ENCODE measurements at places on chromosomes 5 and 9. TPM values are rescaled to one million over a fixed set of nuclear protein-coding genes. Genes with fewer than 3 reads are reported as not detected.
A peak's percentile ranks its signal among the peaks of the same experiment; 100 is the strongest.

SPOCK1 gene
- 1.4 TPM for total RNA-seq

DNA sequence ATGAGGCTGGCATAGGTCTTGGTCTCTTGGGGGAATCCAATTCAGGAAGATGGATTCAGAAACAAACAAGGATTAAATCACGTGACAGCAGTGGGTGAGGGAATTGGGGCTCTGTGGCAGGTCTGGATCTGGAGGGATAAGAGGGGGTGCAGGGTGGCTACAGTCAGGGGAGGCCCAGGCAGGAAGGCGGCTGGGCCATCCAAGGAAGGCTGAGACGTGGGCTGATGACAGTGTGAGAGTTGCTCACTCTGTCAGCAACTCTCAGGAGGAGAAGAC lies 65.8 kb upstream of the COL5A1 start:
- DNase-seq, result no peak

- DNase-seq, result no peak
Observed at GRCh38 chr5:42090162-42090561, 165.1 kb downstream of the FBXO4 start.

DNA sequence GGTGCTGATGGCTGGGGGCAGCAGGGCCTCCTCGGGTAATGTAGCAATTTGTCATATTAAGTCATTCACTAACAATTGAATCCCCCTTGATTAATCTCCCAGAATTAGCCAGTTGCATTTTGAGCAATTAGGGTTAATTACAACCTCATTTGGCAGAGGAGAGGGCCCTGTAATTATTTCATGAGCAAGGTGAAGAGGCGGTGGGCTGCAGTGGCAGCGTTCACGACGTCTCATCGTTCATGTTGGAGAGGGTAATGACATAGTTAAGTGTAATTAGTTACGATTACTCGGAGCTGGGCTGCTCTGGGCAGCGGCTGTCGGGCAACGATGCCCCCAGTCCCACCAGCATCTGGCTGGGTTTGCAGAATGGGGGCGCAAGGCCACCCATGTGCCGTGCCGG lies 46.0 kb downstream of the NEK6 start:
- no peak for DNase-seq

GRCh38 chr5:112146323-112147226 lies 272.5 kb downstream of the EPB41L4A start:
- DNase-seq, result no peak

RAI14 gene
- total RNA-seq, result 65.4 TPM

TRIM52 gene
- total RNA-seq, result 1.9 TPM

GPR21 gene
- not detected for total RNA-seq

SLC34A3 gene
- total RNA-seq, result 0.03 TPM

HMCN2 gene
- 5.2 TPM for total RNA-seq

- no peak for DNase-seq
Observed at GRCh38 chr9:91623004-91623403, 199.4 kb upstream of the NFIL3 start.

DNA sequence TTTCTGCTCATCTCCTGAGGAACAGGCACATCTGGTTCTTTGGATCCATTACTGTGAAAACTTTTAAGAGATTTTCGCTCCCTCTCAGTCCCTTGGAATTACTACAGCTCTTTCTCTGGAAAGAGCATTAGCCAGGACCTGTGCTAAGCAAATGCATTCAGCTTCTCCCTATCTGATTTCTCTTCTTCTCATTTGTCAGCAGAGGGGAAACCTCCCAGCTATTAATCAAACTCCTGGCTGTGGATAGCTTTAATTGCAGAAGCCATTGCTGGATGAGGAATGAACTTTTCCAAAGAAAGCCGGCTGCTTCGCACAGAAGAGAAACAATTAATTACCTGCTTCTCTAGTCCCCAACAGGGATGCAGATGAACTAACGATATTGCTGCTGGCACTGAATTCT lies 37.9 kb downstream of the TLR4 start:
- no peak for DNase-seq

PCDHB11 gene
- 0.18 TPM for total RNA-seq

GRCh38 chr9:103985077-103985476 lies 109.0 kb upstream of the SMC2 start:
- no peak for DNase-seq

DNA sequence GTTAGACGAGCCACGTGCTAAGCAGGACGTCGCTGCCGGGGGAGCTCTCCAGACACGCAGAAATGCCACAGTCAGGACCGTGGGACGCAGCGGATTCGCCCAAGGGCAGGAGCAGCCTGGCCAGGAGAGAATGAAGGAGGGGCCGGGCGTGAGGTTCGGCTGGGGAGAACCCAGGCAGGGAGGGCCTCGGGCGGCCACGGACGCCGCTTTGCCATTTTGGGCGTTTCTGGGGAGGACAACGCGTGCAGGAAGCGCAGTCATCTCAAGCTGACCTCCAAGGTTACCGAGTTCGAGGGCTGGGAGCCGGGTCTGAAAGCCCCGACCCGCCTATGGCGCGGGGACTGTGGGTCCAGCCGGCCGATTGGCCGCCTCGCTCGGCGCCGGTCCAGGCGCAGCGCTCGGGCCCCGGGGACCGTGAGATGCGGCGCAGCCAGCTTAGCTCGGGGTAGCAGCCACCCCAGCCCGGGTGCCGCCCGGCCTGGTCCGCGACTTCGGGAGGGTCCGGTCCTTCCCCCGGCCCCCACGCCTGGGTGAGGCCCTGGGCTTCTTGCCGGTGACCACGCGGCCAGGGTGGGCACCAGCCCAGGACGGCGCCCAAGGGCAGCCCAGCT lies 760 bp upstream of the MAN1B1 start:
- DNase-seq, result peak; percentile 85

GRCh38 chr5:31270396-31270795 lies 76.9 kb downstream of the CDH6 start:
- DNase-seq, result peak; percentile 13

DNA sequence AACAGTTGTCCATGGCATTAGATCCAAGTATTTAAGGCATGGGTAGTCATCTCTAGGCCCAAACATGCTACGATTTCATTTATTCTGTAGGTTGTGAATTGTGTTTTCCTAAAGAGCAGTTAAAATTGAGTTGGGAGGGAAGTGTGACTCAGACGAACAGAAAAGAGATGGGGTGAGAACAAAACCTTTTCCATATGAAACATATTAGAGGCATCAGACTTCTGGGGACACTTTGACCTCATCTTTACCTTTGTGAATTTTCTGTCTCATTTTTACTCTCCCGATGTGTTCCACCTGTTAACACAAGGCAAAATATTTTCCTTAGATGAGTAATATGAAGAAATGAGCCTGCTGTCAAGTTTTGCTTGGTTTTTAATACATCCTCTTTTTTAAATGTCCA lies 181.3 kb downstream of the ESM1 start:
- no peak for DNase-seq

DNA sequence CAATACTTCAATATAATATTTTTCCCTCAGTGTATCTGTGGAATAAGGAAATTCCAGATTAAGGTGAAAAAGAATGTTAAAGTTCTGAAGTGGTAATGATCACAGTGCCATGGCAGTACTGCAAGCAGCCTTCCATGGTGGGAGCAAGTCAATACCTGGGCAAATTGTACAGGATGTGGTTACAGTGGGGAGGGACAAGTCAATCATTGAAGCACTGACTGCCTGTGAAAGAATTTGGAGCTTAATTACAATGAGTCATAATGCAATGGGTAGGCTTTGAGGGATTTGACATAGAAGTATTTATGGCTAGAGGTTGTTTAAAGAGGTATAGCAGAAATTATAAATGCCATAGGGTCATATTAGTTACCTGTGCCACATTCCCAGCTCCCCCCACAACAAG lies 786.5 kb upstream of the ACO1 start:
- no peak for DNase-seq

DNA sequence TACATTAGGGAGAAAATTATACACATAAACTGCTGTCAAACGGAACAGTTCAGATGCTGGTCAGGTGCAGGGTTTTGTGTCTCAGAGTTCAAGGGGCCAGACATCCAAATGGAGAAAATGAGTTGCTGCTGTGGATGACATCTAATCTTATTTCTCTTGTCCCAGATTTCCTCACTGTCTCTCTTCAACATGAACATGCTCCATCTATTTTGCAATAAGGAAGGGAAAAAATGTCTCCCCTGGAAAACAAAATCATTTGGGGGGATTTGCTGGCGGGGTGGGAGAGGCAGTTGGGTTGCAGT lies 51.2 kb downstream of the SHB start:
- DNase-seq, result no peak

DNA sequence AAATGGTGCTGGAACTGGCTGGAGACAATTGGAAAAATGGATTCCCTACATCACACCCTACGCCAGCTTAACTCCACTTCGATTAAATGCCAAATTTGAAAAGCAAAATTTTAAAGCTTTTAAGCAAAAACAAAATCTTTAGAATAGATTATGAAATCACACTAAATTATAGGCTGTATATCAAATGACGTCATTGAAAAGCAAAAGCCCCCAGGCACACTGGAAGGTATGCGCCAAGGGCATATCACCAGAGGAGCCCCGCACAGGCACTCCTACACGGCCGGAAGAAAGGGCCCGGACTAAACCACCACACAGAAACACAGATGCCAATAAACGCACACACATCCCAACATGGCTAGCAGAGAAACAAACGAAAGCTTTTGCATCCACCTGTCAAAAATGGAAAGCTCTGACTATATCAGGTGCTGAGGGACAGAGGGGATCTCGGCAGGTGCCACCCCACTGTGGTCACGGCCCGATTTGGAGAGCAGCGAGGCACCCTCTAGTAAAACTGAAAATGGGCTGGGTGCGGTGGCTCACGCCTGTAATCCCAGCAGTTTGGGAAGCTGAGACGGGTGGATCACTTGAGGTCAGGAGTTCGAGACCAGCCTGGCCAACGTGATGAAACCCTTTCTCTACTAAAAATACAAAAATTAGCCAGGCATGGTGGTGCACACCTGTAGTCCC lies 17.0 kb upstream of the MXD3 start:
- DNase-seq, result peak; percentile 20

CCDC152 gene
- total RNA-seq, result 6.6 TPM

SPINK13 gene
- not detected for total RNA-seq

- no peak for DNase-seq
Observed at GRCh38 chr5:19891658-19892057, 96.3 kb downstream of the CDH18 start.

GRCh38 chr9:27800692-27801370 lies 227.6 kb upstream of the C9orf72 start:
- DNase-seq, result no peak

- DNase-seq, result no peak
Observed at GRCh38 chr5:116063950-116064349, 20.9 kb upstream of the COMMD10 start.

INSL6 gene
- total RNA-seq, result not detected

PPP1R26 gene
- total RNA-seq, result 58.8 TPM

DNA sequence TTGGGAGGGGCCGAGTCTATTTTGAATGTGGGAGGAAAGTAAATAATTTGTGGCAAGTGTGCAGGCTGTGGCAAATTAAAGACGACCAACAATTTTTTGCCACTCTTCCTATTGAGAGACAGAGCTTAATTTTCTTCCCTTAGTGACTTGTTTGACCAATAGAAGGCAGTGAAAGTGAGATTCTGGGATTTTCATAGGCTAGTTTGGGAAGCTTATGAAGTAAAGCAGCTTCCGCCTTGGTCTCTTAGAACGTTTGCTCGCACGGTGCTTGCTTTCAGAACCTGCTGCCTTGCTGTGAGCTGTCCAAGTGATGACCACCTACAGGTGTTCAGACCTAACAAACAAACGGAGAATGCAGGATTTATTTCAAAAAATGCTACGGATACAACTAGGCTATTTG lies 6.7 kb upstream of the OR1N2 start:
- DNase-seq, result no peak

DNA sequence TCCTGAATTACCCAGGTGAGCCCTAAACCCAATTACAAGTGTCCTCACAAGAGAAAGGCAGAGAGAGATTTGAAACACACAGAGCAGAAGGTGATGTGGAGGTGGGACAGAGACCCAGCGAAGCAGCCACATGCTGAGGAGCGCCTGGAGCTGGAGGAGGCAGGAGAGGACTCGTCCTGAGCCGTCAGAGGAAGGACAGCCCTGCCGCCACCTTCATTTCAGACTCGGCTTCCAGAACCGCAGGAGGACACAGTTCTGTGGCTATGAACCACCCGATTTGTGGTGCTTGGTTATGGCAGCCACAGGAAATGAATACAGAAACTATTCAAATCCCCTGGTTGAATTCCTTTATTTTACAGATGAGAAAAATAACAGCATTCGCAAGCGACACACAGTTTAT lies 16.4 kb upstream of the FBP1 start:
- no peak for DNase-seq

DNA sequence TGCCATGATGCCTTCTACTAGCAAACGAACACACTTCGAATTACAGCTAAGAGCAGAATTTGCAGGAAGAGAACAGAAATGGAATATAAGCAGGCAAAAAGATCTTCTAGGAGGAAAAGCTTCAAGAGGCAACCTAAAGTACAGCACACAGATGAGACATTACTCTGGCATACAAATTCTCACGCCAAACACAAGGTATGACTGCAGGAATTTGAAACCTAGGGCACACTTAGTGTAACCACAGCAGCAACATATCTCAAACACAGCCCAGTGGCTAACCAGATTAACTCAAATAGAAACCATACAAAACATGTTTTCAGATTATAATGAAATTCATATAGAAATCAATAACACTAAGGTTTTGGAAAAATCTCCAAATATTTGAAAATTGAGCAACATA lies 481.0 kb upstream of the RGMB start:
- DNase-seq, result no peak

AQP3 gene
- 2.6 TPM for total RNA-seq

- DNase-seq, result no peak
Observed at GRCh38 chr5:140833993-140834392, at the start of gene PCDHA7. Gene PCDHA7, plus strand, starts transcription at chr5:140834269. Its CDS starts 115 bp downstream, at chr5:140834384.

LARP1 gene
- total RNA-seq, result 134 TPM

DNA sequence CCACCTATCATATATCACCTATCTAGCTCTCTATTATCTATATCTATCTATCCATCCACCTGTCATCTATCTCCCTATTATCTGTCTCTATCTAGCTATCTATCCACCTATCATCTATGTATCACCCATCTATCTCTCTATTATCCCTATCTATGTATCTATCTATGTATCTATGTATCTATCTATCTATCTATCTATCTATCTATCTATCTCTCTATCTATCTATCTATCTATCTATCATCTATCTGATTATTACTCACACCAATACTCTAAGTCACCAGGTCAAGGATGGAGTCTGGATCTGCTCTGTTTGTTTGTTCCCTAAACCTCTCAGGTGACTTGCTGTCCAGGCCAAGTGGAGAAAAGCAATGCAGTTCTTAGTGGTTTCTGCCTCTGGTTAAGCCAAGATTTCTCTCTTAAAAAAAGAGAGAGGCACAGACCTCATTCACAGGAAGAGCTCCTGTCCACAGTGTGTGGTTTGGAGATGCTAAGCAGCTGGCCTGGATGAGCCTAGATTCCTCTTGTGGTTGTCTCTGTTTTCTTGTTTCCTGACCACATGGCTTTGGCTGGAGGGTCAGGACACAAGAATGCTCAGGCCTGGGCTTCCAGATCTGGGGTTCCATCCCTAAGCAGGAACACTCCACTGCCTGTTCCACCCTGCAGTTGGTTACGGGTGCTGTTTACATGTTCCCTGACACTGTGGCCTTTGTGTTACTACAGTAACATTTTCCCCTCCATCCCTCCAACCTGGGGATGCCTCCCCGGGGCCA lies 133.4 kb downstream of the PHF2 start:
- no peak for DNase-seq
